ENCODE measurements at places on chromosomes 2 and 18. TPM values are rescaled to one million over a fixed set of nuclear protein-coding genes. Genes with fewer than 3 reads are reported as not detected.
A peak's percentile ranks its signal among the peaks of the same experiment; 100 is the strongest.

Gene CCL20
- polyA plus RNA-seq: not detected

Gene CD8A
- 131 TPM for polyA plus RNA-seq

GRCh38 chr2:237304763-237305514 is 109.0 kb downstream of the COL6A3 start:
- no peaks in the 10 kb centered on the region for H3K36me3 ChIP-seq
- no peak overlapping the region for H3K27ac ChIP-seq
- no peak overlapping the region for H3K4me3 ChIP-seq
- peaks cover 2% of the 10 kb centered on the region for H3K27me3 ChIP-seq
- DNase-seq: no peak

DNA sequence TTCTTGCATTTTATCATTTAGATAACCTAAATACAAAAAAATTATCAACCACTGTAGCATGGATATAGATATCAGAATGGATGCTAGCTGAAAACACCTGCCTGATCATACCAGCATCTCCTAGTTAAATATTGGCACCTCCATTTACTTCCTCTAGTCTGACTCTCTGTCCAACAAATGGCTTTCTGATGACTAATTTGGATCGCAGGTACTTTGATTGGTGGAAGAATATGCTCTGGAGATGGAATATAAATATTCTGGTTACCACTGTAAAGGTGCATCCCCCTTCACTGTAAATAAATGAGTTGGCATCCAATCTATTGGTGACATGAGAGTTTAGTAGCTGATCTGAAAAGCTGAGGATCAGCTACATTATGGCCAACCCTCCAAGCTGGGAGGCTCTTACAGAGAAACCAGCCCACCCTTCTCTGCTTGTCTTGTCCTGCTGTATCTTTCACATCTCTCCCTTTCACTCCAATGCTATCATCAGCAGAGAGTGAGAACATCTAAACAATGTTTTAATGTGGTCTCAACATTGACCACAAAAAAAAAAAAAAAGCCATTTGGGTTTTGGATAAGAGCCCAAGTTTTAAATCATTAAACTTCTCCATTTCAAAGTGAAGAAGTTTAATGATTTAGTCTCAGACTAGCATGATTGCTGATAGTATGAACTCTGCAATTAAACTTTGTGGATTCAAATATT is 90.5 kb downstream of the PMAIP1 start:
- DNase-seq: no peak
- H3K27ac ChIP-seq: no peak overlapping the region
- peaks cover 8% of the 10 kb centered on the region for H3K27me3 ChIP-seq
- no peaks in the 10 kb centered on the region for H3K36me3 ChIP-seq
- H3K4me3 ChIP-seq: no peak overlapping the region

DNA sequence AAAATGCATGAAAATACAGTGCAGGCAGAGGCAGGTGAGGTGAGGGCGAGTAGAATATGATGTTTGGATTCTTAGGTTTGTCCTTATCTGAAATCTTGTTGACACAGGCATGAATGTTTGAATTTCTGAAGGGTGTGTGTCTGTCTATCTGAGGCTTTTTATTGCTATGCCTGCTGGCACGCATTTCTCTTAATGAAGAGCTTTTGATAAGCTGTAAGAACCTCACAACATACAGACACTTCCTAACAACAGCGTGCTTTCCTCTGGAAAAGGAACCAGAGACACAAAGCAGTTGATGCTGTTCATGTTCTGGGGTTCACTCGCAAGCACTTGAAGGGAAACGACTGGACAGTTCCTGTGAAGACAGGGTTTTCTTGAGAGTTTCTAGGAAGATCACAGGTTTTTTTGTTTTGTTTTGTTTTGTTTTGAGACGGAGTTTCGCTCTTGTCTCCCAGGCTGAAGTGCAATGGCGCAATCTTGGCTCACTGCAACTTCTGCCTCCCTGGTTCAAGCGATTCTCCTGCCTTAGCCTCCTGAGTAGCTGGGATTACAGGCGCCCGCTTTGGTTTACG is 33.3 kb upstream of the CABLES1 start:
- DNase-seq: no peak
- peaks cover 3% of the 10 kb centered on the region for H3K27me3 ChIP-seq
- H3K4me1 ChIP-seq: no peaks in the 10 kb centered on the region
- no peak overlapping the region for H3K27ac ChIP-seq
- no peak overlapping the region for H3K4me3 ChIP-seq

DNA sequence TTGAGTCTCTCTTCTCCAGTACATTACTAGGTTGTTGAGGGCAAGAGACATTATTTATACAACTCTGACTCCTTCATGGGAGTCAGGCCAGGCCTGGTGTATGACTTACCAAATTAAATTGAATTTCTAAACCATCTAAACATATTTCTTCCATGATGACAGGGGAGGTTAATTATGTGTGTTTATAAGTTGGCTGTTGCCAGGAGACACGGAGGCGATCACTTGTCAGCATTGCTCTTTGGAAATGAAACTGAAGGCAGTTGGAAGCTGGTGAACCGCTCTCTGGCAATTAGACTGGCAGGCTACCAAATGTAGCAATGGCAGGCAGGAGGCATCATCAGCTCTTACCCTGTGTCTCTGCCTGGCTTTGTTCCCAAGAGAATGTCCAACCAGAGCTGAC is 241.4 kb downstream of the KCNS3 start:
- no peaks in the 10 kb centered on the region for H3K4me1 ChIP-seq
- no peaks in the 10 kb centered on the region for H3K36me3 ChIP-seq
- peaks cover 1% of the 10 kb centered on the region for H3K27me3 ChIP-seq
- H3K4me3 ChIP-seq: no peak overlapping the region
- no peak for DNase-seq

DNA sequence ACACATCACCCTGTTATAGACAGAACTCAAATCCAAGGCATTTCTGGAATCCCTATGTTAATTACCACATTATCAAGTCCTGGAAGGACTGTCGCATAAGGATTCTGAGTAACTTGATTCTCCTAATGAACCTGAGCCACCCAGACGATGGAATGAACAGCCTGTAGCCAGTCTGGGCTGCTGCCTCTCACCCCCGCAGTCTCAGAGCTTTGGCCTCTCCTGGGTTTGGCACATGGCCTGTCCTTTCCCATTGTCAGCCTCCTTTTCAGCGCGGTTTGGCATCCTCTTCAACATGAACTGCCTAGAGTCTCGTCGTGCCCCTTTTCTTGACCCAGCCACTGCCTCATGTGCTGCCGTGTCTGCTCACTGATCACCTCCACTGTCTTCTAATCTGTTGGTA is 147.6 kb downstream of the SLC8A1 start:
- no peaks in the 10 kb centered on the region for H3K4me1 ChIP-seq
- no peak overlapping the region for H3K4me3 ChIP-seq
- no peak overlapping the region for H3K27ac ChIP-seq

DNA sequence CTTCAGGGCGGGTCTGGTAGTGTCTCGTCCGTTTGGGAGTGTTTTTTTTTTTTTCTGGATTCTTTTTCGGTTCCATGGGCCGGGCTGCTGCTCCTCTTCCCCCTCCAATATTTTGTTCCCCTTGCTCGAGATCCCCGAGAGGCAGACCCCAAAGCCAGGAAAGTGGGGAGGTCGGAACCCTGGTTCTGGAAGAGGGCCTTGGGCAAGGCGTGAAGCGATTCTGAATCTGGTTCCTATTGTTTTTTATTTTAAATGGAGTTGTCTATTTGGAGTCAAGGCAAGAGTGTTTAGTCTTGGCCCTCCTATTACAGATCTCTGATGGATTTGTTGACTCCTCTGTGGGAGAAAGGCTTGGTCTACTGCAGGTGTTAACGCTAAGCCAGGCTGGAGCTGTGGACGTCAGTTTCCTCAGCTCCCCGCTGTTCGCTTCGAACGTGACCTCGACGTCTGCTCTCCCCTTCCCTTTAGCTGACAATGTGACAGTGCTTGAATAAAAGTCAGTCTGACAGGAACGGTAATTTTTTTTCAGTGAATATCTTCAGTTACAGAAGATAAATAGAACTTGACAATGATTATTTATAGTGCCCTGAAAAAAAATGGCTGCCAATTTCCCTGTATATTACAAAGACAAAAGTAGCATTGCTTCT is 683 bp upstream of the DNAJC27 start:
- peak; percentile 48 for DNase-seq
- H3K36me3 ChIP-seq: no peaks in the 10 kb centered on the region
- peak overlapping the region; percentile 100 for H3K27ac ChIP-seq
- H3K27me3 ChIP-seq: peaks cover 16% of the 10 kb centered on the region
- H3K4me1 ChIP-seq: peaks cover 19% of the 10 kb centered on the region

GRCh38 chr2:36396878-36397539 is 41.4 kb downstream of the CRIM1 start:
- no peak overlapping the region for H3K27ac ChIP-seq
- no peaks in the 10 kb centered on the region for H3K36me3 ChIP-seq
- H3K4me3 ChIP-seq: no peak overlapping the region
- no peaks in the 10 kb centered on the region for H3K4me1 ChIP-seq
- H3K27me3 ChIP-seq: no peaks in the 10 kb centered on the region
- no peak for DNase-seq

All from immature natural killer cell (primary cell).